Ascending aorta (tissue), 2 donors: ENCODE measurements at places on chromosomes 13 and 19. TPM values are rescaled to one million over a fixed set of nuclear protein-coding genes. Genes with fewer than 3 reads are reported as not detected.

The CEACAM5 gene
- not detected for total RNA-seq

The TSKS gene
- total RNA-seq, result not detected

The MAP4K1 gene
- total RNA-seq, result 15.1 TPM

The NKG7 gene
- 30.2 TPM for total RNA-seq

The ZNF699 gene
- 6.8 TPM for total RNA-seq

The NBEA gene
- total RNA-seq, result 1.6 TPM
